Left ventricle myocardium superior (tissue), 1 donor: ENCODE measurements at places on chromosomes 2 and 18.
A peak's percentile ranks its signal among the peaks of the same experiment; 100 is the strongest.

DNA sequence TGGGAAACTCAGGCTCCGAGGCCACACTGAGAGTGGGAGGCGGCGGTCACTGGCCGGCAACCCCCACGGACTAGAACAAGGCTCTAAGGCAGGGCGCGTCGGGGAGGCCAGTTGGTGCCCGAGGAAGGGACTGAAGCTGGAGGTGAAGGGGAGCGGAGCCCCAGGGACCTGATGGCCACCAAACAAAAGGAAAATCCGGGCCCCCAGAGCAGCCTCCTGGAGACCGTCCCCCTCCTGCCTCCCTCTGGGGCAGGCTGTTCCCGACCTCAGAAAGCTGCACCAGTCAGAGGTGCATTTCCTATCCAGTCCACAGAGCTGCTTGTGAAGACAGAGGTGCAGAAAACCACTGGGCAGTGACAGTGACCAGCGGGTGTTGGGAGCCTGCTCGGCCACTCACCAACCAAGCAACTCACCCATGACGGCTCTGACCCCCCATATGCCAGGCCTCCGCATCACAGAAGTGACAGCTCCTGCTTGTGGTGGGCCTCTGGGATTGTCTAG, 172.7 kb downstream of the TWIST2 start:
- peak; percentile 17 for DNase-seq

DNA sequence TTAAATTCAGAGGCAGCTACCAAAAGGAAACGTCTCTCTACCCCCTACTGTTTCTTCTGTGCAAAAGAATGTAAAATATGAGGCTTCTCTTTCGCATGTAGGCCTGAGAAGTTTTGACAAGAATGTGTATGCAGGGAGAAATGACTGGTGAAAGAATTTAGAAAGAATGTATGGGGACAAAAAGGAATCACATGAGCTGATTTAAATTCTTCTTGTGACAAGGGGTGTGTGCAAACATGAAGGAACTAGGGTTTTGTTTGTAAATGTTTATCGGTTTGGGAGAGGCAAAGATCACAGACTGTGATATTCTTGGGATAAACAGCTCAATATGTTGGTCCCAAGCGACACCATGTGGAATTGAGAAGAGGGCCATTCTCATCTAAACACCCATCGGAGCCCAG, 345.2 kb upstream of the VRK2 start:
- no peak for DNase-seq

DNA sequence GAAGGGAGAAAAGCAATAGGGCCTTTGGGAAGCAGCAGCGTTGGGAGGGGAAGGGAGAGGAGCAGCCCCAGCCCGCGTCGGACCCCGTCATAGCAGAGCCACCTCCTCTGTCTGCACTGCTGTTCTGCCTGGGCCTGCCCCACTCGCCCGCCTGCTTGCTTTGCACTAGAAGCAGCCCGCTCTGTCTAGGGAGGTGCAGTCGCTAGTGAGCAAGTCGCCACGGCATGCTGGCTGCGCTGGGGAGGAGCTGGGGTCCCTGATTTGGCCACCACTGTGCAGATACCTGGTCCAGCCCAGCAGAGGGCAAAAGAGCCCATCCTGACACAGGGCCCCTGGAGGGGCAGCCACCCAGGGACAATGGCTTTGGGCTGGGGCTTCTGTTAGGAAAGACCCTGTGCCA, 8.0 kb upstream of the TMEM214 start:
- no peak for DNase-seq

GRCh38 chr2:132991471-132992045, 321.6 kb upstream of the LYPD1 start:
- no peak for DNase-seq
